ENCODE measurements at places on chromosomes 1 and 21.
A peak's percentile ranks its signal among the peaks of the same experiment; 100 is the strongest.

- DNase-seq, result no peak
Measured at GRCh38 chr1:118360817-118361216, 175.8 kb upstream of the SPAG17 start.

DNA sequence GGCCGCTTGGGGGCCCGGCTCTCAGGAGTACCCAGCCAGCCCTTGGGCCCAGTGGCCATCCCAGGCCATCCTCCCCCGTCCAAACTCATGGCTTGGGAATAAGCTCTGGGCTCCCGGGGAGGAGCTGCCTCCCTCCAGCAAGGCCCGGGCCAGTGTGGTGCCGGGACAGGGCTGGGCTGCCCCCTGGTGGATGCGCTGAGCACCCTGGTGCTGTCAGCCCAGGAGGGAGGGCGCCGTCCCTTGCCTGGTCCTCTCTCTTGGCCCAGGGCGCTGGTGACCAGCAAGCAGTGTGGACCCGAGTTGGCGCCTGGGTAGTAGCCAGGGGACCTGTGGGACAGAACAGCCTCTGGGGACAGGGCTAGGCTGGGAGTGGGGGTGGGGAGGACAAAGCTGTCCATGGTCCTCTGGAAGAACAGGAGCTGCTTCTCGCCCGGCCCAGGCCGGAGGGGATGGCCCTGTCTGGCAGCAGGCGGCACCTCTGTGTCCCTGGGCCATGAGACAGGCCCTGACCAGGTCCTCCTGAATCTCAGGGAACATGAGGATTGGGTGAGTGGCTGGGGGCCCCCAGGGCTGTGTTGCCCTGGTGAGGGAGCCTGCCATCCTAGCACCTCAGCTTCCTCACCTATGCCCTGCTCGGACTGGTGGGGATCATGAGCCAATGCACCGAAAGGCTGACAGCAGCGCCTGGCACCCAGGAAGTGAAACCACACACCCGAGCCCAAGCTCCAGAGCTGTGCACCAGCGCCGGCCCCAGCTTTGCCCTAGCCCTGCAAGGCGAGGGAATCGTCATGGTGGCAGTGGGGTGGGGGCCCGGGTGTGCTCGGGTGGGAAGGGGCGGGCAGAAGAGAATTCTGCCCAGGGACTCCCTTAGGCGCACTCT, 9.4 kb downstream of the MORN1 start:
- DNase-seq, result no peak

- no peak for DNase-seq
Measured at GRCh38 chr1:148372731-148373130, 110.4 kb downstream of the PPIAL4G start.

DNA sequence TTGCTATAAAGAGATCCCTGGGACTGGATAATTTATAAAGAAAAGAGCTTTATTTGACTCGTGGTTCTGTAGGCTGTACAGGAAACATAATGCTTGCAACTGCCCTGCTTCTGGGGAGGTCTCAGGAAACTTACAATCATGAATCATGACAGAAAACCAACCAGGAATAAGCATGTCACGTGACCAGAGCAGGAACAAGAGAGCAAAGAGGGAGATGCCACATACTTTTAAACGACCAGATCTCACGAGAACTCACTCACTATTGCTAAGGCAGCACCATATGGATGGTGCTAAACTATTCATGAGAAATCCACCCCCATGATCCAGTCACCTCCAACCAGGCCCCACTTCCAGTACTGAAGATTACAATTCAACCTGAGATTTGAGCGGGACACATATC, 49.8 kb upstream of the RCC1 start:
- DNase-seq, result no peak

- DNase-seq, result no peak
Measured at GRCh38 chr1:93720956-93721626, 39.5 kb upstream of the BCAR3 start.

GRCh38 chr1:60874718-60875117, 207.6 kb upstream of the NFIA start:
- DNase-seq, result no peak

DNA sequence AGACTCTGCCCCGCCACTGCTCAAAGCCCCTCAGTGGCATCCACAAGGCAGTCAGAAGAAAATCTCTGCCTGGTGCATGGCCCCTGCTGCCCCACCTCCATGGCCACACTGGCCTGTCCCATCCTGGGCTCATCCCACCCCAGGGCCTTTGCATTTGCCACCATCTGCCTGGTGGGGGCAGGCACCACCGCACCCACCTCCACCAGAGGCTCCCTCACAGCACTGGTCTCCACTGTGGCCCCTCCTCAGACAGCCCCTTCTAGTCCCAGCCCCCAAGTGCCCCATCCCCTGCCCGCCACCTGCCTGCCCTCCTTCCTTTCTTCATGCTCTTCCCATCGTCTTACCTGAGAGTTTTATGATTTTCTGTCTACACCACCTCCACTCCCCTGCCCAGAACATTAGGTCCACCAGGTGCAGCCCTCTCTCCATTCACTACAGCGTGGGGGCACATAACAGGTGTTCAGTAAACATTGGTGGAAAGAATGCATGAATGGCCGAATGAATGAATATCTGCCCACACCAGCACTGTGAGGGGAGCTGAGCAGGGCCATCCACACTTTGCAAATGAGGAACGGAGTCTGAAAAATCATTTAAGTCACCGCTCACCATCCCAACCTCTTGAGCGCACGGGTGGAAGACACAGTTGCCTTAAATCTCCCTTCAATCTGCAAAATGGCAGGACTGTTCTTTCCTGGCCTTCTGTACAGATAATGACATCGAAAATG, 2.1 kb downstream of the PRDM15 start:
- DNase-seq, result no peak

DNA sequence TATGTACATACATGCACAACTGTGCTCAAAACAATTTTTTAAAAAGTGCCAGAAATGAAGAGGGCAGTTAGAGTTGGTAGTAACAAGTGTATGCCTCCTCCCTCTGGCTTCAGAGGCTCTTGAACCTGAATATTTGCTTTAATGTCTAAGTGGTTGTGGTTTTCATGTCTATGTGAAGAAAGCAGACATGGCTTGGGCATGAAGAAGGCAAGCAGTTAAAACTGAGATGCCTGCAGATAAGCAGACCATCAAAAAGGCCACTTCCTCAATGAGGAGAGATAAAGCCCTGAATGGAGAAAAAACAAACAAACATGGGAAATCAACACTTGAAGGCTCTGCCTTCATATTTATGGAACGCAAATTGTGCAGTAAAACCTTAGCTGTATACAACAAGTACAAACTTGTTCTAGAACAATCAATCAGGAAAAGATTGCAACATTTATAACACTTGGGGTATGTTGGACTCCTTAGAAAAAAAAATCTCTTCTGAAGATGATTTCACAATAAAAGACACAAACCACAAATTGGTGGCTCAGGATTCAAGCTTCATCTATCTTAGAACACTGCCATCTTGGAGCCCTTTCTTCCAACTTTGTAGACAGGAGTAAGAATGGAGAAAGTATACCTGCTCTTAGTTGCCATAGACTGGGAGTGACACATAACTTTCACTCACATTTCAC, 52.7 kb upstream of the PLA2G4A start:
- no peak for DNase-seq

DNA sequence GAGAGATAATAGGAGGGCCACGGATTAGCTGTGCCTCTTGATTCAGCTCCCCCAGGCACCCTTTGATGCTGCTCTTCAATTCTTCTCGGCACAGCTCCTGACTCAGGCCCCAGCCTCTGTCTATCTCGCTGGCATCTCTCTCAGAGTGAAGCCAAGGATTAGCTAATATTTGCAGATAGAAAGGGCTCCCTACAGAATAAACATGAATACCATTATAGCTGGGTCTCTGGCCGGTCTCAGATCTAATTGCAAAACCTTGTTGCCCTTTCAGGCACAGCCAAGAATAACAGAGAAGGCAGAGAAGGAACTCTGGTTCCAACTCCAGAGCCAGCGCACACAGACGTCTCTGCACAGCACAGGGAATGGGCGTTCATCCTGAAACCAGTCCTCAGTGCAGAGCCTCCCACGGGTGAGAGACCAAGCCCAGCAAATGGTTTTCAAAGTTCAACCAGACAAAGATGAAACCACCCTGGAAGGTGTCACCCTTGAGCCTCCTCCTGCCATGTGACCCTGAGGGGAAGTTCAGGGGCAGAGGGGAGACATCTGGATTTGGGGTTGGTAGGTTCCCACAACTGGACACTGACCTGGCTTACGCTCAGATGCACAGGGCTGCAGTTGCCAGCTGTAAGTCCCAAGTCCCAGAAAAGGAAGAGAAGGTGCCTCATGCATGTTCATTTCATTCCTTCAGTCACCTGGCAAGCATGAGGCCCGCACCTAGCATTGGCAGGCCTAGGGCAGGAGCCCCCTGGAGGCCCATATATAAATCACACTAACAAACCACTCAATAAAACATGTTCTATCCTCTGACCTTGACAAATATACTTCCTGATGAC, 394.0 kb downstream of the NPHP4 start:
- DNase-seq, result no peak

- no peak for DNase-seq
Measured at GRCh38 chr1:46646844-46647243, 21.3 kb downstream of the ATPAF1 start.

DNA sequence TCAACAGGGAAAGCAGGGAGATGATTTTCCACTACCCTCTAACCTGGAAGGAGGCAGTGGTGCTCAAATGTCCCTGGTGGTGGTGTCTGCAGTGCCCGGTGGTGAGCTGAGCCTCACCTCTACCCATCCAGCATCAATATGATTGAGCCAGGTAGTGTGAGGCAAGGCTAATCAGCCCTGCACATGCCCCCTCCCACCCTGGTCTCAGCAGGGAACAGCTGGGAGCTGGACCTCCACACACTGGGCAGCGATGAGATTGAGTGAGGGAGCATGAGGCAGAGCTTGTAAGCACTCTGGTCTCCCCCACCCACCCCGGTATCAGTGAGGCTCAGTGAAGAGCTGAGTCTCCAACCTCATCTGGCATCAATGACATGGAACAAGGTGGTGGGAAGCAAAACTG, 634.3 kb downstream of the PTPRU start:
- no peak for DNase-seq

- no peak for DNase-seq
Measured at GRCh38 chr1:207081806-207082205, 6.9 kb upstream of the C4BPB start.

GRCh38 chr1:7497107-7497637, 273.9 kb upstream of the VAMP3 start:
- DNase-seq, result no peak

- no peak for DNase-seq
Measured at GRCh38 chr1:76951153-76951552, 83.9 kb downstream of the ST6GALNAC5 start.

- DNase-seq, result no peak
Measured at GRCh38 chr1:246398126-246398813, 108.8 kb downstream of the SMYD3 start.

DNA sequence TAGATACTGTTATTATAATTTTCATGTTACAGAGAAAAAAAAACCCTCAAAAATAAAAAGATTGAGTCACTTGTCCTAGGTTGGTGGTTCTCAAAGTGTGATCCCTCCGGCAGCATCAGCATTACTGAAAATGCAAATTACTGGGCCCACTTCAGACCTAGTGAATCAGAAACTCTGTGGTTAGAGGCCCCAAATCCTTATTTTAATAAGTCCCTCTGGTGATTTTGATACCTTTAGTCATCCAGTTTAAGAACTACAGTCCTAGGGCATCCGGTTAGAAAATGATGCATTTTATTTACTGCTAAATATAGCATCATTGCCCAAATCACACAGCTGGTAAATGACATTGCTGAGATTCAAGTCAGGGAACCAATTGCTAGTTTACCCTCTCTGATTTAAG, 203.7 kb upstream of the RUNX1 start:
- no peak for DNase-seq

DNA sequence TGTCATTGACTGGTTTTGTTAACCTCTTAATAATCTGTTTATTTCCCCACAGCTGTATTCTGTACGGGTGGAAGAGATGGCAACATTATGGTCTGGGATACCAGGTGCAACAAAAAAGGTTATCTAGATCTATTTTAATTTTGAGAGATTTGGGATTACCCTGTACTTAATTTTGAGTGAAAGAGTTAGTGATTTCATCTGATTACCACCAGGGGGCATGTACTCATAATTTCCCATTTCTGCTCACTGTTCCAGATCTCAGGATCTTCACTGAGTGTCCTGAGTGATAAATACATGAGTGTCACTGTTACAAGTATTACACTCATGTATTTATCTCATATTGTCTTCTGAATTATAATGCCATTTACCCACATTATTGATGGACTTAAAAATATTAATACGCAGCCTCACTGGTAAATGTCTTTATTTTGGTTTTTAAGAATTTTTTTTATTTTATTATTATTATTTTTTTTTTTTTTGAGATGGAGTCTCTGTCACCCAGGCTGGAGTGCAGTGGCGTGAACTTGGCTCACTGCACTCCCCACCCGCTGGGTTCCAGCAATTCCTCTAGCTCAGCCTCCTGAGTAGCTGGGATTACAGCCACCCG, 27.4 kb downstream of the DTL start:
- DNase-seq, result peak; percentile 48

- no peak for DNase-seq
Measured at GRCh38 chr1:220420726-220421125, 107.2 kb upstream of the MARK1 start.

GRCh38 chr1:64318428-64318827, 115.0 kb downstream of the UBE2U start:
- no peak for DNase-seq

GRCh38 chr1:27372022-27372807, 2.4 kb downstream of the FCN3 start:
- no peak for DNase-seq

DNA sequence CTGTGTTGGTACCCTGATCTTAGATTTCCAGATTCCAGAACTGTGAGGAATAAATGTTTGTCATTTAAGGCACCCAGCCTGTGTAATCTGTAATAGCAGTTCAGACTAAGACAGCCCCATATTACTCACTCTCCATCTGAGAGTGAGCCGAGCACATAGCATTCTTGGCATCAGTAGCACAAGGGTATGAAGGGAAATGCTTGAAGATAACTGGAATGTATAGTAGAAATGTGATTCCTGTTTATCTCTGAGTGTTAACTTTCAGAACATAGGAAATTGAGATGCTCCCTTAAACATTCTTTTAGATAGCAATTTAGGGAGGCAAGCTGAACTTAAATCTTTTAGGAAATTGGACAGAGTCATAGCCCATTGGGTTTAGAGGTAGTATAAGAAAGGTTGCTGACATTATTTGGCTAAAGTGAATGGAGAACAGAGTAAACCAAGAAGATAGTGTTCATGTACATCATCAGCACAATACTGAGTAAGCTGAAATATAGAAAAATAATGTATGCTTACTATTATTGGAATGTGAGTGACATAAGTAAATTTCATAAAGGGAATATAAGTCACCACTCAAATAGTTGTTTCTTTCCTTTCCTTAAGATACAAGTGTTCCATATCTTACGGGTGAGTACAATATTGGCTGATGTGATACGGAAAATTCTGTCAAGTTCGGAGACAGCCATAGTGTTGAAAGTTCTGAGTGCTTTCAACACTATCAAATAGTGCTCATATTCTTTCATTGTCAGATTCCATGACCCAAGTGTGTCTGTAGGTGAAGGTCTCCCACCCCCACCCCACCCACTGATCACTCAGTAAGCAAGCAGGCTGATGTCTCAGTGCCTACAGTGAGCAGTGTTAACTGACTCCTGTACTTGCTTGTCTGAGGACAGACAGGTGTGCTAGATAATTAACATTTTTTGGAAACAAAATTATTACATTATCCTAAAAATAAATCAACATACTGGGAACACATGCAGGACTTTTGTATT, 73.7 kb downstream of the LRRC8D start:
- no peak for DNase-seq
